ENCODE measurements at places on chromosomes 16 and 17.
A peak's percentile ranks its signal among the peaks of the same experiment; 100 is the strongest.

GRCh38 chr17:75877752-75878173 is 618 bp downstream of the TRIM47 start:
- DNase-seq, result peak; percentile 53

DNA sequence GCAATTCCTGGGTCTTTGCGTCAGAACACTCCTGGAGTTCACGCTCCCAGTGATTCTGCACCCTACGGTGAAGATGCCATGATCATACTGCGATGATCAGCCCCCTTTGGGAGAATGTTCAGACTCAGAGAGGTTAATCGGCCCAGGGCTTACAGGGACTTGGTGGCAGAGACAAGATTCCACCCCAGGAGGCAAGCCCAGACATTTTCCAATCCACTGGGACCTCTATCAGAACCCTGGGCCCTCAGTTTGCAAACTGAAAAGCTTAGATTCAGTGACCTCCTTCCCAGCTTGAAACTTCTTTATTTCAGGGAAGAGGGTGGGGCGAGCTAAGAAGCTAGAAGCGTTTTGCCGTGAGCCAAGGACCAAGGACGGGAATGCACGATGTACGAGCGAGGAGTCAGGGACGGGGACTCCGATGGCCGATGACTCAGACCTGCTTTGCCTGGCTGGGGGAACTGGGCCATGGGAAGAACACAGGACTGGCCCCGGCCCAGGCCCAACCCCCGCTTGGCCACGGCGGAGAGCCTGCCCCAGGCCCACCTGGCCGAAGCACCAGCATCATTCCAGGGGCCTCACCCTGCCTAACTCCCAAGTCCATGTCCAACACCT is 34.7 kb downstream of the SOCS3 start:
- DNase-seq, result no peak

GRCh38 chr17:67610061-67610460 is 107.7 kb upstream of the NOL11 start:
- DNase-seq, result no peak

DNA sequence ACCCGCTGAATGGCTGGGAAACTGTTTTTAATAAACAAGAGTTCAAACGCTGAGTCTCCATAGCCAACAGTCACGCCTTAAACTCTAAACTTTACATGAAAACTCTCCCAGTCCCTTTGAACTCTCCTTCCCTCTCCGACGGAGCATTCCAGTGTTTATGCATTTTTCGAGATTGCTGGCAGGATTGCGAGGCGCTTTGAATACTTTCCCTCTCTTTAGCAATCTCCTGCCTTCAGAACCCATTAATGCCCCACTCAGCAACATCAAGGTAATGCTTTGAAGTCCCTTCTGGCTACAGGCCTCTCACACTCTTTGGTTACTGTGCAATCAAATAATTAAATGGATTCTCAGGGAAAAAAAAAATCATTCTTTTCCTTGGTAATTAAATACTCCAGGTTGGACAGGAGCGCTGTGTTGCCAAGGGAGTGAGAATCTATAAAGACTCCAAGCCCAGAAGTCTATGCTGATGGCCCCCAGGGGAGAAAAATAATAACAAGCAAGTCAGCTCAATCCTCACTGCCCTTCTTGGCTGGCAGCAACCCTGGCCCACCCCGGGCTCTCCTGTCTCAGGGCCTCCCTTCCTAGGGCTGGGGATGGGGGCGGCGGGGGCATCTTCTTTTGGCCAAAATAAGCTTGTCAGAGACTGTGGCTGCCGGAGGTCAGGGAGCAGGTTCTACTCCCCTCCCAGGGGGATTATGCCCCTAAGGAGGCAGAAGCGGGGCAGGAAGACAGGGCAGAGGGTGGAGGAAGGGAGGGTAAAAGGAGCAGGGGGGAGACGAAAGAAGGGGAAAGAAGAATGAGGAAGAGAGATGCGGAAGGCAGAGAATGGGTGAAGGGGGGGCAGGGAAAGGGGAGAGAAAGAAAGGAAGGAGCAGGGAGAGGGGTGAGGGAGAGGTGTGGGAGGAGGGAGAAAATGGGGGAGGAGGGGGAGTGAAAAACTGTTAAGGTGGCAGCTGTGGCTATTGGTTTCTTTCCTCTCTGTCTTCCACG is 45.2 kb downstream of the AXIN2 start:
- DNase-seq, result no peak
